ENCODE measurements at places on chromosomes 7 and 10.

DNA sequence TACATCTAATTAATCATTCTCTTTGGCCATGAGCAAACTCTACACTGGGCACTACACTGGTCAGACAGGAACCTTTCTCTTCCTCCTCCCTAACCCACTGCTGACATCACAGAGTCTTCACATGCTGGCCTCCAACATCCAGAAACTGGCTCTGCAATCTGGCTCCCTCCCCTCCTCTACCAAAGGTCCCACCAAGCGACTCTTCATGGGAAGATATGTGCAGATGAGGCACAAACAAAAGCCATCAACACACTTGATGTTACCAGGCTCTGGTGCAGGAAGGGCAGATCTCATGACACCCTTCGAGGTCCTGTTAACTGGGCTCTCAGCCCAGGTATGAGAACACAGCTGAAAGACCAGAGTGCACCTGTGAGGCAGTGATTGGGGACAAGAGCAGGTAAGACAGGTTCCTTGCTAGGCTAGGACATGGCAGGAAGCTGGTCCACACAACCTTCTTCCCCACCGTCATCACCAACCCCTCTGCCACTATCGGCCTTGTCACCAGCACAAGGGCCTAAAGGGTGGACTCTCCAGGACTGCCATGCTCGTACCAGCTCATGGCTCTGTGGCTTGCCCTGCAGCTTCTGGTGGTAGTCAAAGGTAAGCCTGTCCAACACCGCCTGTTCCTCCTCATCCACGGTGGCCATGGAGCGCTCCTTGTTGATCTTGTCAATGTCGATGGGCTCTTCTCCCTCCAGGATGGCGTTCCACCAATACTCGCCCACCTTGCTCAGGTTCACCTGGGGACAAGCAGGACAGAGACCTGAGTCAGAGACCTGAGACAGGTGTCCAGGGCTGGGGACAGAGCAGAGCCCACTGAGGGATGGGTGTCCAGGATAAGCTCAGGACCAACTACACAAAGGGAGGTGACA, 66.6 kb upstream of the CAMK2B start:
- DNase-seq = no peak

DNA sequence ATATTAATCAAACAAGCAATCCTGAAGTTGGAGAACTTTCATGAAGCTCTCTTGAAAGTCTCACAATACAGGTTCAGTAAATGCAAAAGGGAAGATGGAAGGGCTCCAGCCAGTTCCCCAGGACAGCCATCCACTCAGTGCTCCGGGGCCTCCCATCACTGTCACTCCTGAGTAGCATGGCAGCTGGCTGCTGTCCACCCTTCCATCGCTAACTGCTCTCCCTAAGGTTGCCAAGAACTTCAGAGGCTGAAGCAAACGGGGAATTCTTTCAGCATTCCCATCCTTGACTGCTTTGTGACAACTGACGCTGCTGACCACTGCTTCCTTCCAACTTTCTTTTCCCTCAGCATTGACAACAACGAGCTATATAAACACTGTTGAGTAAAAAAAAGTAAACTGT, 69.1 kb downstream of the VPS41 start:
- no peak for DNase-seq

GRCh38 chr10:52639652-52640051, 132.9 kb downstream of the MBL2 start:
- no peak for DNase-seq

- DNase-seq = no peak
Measured at GRCh38 chr7:156001496-156002260, 189.4 kb upstream of the SHH start.

DNA sequence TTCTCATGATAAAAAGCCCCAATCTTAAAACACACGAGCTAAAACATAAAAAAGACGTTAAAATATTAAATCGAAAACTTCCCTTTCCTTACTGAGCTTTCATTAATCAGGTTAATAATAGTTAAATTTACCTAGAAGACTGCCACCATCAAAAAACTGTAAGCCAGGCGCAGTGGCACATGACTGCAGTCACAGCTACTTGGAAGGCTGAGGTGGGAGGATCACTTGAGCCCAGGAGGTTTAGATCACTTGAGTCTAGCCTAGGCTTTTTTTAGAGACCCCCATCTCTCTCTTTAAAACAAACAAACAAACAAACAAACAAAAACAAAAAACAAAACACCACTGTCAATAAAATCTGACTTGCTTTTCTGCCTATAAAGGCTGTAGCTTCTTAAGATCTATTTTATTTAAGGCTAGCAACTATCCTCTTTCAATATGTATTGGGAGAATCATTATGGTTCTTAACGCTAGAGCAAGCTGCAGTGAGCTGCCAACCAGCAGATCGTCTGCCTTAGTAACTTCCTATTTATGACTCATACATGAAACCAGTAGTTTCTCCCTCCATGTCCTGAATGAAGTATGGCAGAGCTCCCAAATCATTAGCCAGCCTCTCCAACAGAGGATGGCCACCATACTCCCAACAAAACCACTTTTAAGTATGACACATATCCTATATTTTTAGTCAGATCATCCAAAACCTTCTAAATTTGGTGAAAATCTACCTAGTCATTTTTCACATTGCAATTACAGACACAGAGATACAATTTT, 163.7 kb downstream of the SRPK2 start:
- DNase-seq = peak; percentile 76

DNA sequence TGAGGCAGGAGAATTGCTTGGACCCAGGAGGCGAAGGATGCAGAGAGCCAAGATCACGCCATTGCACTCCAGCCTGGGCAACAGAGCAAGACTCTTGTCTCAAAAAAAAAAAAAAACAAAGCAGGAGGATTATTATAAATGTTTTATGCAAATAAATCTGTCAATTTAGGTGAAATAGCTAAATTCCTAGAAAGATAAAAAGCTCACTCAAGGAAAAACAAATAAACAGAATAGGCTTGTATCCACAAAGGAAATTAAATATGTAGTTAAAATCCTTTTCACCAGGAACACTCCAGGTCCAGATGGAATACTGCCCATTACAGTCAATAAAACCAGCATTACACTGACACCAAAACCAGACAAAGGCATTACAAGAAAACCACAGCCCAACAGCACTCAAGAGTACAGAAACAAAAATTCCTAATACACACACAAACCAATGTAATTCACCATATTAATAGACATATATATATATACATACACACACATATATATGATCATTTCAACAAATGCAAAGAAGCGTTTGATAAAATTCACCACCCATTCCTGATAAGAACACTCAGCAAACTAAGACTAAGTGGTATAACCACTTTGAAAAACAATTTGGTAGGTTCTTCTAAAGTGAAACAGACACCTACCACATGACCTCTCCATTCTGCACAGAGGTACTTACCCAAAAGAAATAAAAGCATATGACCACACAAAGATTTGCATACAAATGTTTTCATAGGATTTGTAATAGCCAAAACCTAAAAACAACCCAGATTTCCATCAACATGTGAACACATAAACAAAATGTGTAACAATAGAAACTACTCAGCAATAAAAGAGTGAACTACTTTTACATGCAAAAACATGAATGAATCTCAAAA, 38.8 kb downstream of the ABI1 start:
- no peak for DNase-seq

GRCh38 chr7:94683066-94683465, 27.1 kb upstream of the SGCE start:
- no peak for DNase-seq

DNA sequence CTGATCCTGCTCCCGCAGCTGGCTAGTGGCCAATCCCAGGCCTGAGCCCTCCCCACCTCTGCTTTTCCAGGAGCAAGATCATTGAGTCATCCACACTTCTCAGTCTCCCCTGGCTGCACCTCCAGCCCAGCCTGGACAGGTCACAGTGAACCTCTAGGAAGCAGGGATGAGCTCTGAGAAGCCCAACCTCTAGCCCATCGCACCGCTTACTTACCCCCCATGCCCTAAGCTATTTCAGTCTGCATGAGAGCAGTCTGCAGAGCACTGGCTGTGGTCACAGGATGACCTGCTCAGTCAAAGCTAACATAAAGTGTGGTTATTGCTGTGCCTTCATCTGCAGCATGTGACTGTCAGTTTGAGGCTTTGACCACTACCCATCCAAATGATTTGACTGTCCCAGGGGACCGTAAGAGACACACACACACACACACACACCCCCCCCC, 129.2 kb downstream of the SORBS1 start:
- no peak for DNase-seq

GRCh38 chr10:10396601-10397000, 621.1 kb upstream of the CELF2 start:
- DNase-seq = no peak

GRCh38 chr10:81969136-81969535, 94.1 kb downstream of the NRG3 start:
- no peak for DNase-seq

GRCh38 chr7:105222953-105223352, 165.8 kb downstream of the SRPK2 start:
- DNase-seq = no peak

DNA sequence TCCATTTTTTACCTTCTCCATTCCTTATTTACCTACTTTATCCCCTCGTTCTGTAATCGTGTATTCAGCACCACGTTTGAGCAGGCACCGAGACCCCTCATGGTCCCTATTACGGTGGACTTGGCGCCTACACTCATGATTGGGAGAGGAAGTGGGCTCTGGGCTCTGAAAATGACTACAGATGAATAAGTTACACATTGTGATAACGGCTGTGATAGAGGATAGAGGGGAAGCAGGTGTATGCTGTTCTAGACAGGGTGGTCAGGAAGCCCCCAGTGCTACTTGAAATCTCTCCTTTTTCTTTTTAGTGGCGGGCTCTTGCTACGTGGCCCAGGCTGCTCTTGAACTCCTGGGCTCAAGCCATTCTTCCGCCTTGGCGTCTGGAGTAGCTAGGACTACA, 59.8 kb downstream of the CAMK1D start:
- DNase-seq = no peak

DNA sequence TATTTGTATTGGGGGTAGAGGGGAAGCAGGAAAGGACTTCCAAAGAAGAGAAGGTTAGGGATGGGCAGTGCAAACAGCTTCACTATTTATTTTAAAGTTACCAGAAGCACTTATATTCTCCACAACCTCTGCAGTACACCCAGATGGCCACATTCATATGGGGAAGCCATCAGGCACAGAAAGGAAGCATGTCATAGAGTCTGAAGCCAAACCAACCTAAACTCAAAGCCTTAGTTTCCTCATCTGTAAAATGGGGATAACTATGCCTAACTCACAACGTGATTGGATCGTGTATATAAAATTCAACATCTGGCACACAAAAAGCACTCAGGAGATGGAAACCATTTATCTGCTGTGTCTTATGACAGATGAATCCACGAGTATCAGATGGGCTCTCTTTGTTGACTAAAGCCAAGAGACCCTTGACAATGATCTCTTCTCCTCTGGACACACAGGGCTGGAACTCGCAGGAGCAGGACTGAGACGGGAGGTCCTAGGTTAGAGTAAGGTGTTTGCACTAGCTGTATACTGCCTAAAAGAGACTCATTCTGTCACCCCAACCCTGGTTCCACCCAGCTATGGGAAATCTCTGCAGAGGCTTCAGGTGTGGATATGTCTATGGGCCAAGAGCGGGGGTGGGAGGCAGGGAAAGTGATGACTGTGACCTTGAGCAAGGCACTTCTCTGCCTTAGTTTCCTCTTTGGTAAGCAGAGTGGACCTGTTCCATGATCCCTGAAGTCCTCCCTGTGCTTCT, 1.8 kb downstream of the KIAA1549 start:
- no peak for DNase-seq

DNA sequence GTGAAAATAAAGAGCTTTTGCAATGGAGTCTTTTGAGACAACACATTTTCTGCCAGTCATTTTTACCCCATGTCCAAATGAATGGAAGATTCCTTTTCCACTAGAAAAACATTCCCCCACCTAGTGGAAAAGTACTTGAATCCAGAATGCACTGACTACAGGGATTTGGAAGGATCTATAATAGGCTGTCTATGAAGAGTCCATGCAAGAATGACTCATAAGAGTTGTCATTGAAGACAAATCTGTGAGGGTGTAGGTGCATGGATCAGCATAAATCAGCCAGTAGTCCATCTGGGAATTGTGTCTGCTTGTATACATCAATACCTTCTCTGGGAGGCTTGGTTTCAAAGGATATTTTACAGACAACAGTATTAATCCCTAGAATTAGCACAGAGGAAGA, 32.5 kb upstream of the TRUB1 start:
- no peak for DNase-seq

- DNase-seq = no peak
Measured at GRCh38 chr10:78547397-78547796, 513.7 kb downstream of the RPS24 start.

- DNase-seq = no peak
Measured at GRCh38 chr10:29671228-29671780, 36.5 kb upstream of the SVIL start.

DNA sequence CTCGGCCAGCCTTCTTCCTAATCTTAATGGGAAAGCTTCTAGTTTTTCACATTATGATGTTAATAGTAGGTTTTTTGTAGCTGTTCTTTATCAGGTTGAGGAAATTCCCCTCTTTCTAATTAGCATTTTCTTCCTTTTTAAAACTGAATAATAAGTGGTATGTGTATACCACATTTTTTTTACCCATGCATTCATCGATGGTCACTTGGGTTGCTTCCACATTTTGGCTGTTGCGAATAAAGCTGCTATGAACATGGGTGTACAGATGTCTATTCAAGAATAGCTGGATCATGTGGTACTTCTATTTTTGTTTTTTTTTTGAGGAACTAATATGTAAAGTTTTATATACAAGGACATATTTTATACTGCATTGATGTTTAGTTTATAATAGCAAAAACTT, 44.3 kb downstream of the NRF1 start:
- no peak for DNase-seq

DNA sequence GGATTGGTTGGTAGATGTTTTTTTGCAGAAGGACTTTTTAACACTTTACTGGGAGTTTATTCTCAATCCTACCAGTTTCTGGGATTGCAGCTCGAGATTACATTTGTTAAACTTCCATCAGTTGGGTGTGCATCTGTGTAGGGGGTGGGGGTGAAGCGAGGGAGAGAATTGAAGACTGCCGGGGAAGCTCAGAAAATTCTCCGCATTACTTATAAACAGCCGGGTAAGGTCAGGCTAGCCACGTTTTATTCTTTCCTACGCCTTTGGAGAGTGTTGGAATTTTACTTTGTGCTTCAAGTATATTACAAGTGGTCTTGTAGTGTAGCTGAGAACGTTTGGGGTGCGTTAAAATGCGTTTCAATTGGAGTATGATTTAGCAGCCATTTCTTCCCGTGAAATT, 1.1 kb downstream of the PALS2 start:
- DNase-seq = no peak

- no peak for DNase-seq
Measured at GRCh38 chr10:85741626-85742300, 624.8 kb downstream of the GRID1 start.
